Skin of body (tissue), 3 donors: ENCODE measurements at places on chromosomes 4 and X. TPM values are rescaled to one million over a fixed set of nuclear protein-coding genes. Genes with fewer than 3 reads are reported as not detected.
A peak's percentile ranks its signal among the peaks of the same experiment; 100 is the strongest.

- no peak for DNase-seq
Observed at GRCh38 chr4:128227991-128228571, 59.5 kb downstream of the PGRMC2 start.

HTN3 gene
- total RNA-seq, result not detected

FDCSP gene
- total RNA-seq, result not detected

IQCM gene
- not detected for total RNA-seq

GRCh38 chrX:115060013-115060412, 42.6 kb upstream of the IL13RA2 start:
- no peak for DNase-seq

USP17L11 gene
- not detected for total RNA-seq

- DNase-seq, result no peak
Observed at GRCh38 chrX:65516756-65517155, 17.8 kb downstream of the LAS1L start.

DNA sequence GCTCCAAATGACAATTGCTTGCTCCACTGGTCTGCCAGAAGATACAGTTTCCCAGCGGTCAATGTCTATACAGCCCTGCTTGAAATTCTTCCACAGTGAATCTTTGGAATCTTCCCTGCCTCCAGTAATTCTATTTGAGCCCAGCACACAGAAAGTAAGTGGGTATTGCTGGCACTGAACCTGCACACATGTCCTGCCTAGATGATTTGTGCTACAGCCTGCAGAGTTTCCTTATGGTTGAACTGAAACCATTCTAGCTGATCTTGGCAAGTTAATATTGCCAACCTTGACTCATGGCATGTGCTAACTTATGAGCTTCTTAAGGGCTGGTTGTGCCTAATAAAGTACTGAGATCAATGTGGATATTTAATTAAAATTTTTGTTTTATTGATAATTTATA, 553.8 kb upstream of the GNPDA2 start:
- no peak for DNase-seq

CC2D2A gene
- 13.2 TPM for total RNA-seq

DNA sequence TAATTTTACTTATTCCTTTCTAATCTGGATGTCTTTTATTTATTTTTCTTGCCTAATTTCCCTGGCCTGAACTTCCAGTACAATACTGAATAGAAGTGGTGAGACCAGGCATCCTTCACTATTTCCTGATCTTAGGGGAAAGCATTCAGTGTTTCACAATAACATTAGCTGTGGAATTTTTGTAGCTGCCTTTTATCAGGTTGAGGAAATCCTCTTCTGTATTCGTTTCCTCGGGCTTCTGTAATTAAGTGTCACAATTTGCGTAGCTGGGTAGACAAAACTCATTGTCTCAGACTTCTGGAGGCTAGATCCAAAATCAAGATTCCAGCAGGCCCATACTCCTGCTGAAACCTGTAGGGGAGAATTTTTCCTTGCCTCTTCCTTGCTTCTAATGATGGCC, 598.4 kb upstream of the FTHL17 start:
- DNase-seq, result no peak

GRCh38 chr4:140326395-140326993, 47.0 kb upstream of the SCOC start:
- no peak for DNase-seq

GRCh38 chr4:41537292-41537890, 566 bp upstream of the LIMCH1 start:
- DNase-seq, result no peak

FRG1 gene
- total RNA-seq, result 25.6 TPM

DRD5 gene
- not detected for total RNA-seq

- DNase-seq, result no peak
Observed at GRCh38 chr4:148054275-148054674, 322.4 kb downstream of the ARHGAP10 start.

GRCh38 chr4:99945718-99946355, 581 bp downstream of the DNAJB14 start:
- peak; percentile 22 for DNase-seq

AKAP17A gene
- total RNA-seq, result 20.1 TPM

CXorf49 gene
- total RNA-seq, result not detected

PSAPL1 gene
- total RNA-seq, result 18.6 TPM
